Activated T-cell treated with anti-CD3 and anti-CD28 coated beads for 4 hours (primary cell): ENCODE measurements at places on chromosomes 2 and 18.

DNA sequence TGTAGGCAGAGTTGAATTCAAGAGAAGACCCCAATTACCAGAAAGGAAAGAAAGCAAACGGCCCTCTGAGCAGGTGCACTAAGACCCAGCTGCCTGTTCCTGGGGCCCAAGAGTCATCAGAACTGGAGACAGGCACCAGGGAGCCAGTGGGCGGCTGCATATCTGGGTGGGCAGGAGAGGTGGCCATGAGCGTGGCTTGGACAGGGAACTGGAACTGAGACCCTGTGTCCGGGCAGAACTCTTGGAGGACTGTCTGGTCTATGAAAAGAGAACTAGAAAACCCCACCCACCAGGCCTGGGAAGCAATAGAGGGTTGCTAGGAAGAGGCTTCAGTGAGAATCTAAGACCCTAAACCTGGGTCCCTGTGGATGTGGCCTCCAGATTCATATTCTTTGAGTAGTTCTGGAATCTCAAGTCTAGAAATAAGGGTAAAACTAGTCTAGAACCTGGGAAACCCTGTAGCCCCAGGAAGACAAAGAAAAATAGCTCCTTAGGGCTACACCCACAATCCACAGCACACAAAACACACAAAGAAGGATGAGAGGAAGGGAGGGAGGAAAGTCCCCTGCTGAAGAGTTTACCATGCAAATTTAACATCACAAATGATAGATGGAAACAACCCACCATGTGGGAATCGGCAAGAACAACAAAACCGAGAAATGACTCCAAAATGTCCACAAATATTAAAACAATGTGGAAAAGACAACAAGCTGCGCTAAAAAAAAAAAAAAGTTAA lies 147.0 kb downstream of the HDAC4 start:
- no peak for DNase-seq

GRCh38 chr2:170013802-170014551 lies 164.0 kb upstream of the MYO3B start:
- no peak for DNase-seq

GRCh38 chr2:240461471-240462072 lies 26.1 kb downstream of the GPC1 start:
- DNase-seq = no peak

DNA sequence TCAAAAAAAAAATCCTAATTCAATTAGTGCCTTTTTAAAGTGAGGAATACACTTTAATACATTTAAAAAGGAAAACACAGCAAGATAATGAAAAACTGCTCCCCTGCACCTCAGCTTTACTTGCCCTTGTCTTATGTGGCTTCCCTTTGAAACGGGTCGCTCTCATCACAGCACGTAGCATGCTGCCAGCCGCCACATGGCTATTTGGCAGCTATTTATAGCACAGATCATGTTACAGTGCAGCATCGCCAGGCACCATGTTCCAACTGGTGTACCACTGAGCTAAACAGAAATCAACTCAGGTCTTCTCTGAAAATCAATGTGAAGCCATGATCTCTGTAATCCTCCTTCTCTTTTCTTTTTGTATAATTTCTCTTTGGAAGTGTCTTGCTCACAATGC lies 65.1 kb downstream of the TMEM182 start:
- DNase-seq = no peak

DNA sequence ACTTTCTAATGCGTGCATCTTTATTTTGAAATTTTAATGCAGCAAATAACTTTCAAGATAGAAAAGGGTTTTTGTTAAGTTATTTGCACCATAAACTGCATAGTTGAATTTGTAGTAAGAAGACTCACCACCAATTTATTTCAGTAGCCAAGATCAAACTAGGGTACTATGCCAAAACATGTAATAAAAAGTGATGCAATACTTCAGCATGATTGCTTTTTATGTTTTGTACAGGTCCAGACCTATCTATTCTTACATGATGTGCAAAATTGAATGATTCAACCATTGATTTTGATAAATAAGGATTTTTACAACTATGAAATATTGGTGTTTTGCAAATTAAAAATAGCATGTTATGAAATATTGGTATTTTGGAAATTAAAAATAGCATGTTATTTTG lies 26.7 kb downstream of the AGPS start:
- no peak for DNase-seq

- no peak for DNase-seq
These were observed 631.7 kb downstream of the LRP1B start for GRCh38 chr2:141499123-141499522.

GRCh38 chr2:9420495-9420894 lies 2.8 kb downstream of the ITGB1BP1 start:
- DNase-seq = no peak

DNA sequence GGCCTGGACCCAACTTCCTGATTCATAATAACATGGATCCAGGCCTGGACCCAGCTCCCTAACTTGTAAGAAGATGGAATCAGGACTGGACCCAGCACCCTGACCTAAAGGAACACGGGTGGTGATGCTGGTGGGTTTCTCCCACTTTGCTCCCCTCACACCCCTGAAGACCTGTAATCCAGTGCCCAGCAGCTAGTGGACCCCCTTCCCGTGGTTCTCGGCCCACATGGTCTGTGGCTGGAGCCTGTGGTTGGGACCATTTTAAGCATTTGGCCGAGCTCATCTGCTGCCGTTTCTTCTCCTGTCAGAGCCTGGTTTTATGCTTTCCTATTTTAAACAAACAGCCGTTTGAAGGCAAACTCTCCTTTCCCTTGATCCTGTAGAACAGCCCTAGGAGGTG lies 232.8 kb downstream of the EIPR1 start:
- no peak for DNase-seq

DNA sequence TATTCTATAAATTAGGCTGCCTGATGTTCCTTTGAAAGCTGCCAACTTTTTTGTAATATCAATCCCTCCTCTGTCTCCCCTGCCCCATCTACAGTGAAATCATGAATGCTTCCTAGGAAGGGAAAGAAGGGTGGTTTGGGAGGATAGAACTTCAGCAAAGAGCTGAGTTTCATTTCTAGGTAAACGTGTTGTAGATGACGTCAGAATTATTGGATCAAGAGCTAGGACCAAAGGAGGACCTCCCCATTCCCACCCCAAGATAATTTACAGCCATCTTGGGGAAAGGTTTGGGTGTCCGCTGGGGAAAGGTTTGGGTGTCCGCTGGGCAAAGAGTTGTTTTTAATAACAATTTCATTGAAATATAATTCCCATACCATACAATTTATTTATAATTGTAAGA lies 11.2 kb upstream of the ANKRD53 start:
- DNase-seq = no peak

DNA sequence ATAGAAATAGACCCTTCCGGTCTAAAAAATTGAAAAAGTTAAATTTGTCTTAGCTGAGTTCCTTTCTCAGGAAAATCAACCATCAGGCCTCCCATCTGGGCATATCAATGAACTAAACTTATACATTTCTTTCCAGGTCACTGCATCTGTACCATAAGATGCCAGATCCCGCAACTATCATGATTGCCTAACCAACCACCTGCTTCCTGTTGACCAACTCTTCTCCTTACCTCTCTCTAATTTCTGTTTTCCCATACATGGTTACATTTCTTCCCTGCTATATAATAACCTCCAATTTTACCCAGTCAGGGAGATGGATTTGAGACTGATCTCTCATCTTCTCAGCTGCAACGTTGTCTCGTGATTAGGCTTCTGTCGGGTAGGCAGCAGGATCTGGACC lies 228.7 kb downstream of the FSIP2 start:
- no peak for DNase-seq

DNA sequence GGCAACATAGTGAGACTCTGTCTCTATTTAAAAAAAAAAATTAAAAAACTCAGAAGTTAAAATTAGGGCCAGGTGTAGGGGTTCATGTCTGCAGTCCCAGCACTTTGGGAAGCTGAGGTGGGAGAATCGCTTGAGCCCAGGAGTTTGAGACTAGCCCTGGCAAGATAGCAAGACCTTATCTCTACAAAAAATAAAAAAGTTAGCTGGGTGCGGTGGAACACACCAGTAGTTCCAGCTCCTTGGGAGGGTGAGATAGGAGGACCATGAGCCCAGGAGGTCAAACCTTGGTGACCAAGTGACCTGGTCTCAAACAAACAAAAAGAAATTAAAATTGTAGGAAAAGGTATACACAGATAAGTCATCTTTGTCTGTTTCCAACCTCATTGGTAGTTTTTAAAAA lies 11.3 kb downstream of the TTLL4 start:
- DNase-seq = no peak

- DNase-seq = no peak
These were observed 347.7 kb downstream of the LPIN1 start for GRCh38 chr2:12094134-12094533.

GRCh38 chr2:192809173-192809572 lies 614.4 kb upstream of the TMEFF2 start:
- no peak for DNase-seq

DNA sequence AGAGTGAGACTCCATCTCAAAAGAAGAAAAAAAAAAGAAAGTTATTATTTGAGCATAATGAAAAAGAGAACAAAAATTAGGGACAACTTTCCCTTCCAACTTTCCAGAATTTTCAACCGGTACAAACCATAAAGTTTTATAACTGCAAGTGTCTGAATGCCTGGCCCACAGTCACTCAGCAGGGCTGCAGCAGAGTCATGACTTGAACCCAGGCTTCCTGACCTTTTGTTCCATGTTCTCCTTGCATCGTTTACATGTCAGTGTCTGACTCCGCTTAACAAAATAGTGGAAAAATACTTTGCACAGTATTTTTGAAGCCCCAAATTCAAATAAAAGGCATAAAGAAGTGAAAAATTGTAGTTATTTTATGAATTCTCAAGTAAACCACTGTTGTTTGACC lies 82.7 kb downstream of the LTBP1 start:
- DNase-seq = no peak

DNA sequence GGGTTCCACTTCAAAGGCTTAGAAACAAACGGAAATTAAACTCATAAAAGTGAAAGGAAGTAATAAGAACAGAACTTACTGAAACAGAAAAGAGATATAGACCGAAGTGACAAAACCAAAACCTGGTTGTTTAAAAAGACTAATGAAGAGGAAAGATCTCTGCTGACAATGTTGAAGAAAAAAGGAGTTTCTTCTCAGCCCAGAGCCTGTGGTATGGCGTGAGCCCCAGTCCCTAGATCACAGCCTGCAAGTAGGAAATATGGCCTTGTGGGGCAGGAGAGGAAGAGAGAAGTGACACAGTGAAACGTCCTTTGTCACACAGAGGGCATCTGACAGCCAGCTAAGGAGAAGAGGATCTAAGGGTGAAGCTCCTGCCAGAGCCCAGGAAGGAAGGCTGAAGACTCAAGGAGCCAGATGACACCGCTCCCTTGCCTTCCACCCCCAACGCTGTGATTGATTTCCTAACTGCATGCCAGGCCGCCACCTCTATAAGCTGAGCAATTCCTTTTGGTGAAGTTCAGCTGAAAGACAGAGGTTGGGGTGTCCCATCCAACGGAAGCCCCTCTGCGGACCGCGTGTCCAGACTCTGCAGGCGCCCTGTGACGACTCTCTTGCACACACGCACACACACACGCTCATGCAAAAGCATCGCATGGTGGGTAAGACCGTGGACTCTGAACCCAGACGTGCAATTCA lies 141.1 kb downstream of the HDAC4 start:
- no peak for DNase-seq

- DNase-seq = no peak
These were observed 46.5 kb downstream of the ATIC start for GRCh38 chr2:215358312-215358845.

DNA sequence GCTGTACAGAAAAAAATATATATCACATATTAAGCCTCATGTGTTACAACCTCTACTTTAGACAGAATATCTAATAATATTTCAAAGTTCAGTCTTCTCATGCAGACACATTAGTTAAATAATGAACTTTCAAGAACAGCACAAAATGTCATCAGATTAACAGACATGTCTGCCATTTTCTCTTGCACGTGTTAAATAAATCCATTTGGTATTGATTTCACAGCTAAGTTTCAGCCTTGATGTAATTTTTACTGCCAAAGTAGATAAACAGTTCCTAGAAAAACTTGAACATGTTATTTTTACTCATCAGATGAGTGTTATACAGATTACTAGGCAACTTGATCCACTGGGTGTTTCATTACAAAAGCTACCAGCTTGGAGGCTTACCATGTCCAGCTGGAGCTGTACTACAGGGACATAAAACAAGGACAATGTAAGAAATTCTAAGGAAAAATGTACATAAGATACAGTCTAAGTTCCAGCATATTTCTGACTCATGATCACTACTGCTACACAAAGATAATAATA lies 290.7 kb upstream of the DDX18 start:
- DNase-seq = no peak

- no peak for DNase-seq
These were observed 66.9 kb downstream of the CIB4 start for GRCh38 chr2:26574066-26574899.

DNA sequence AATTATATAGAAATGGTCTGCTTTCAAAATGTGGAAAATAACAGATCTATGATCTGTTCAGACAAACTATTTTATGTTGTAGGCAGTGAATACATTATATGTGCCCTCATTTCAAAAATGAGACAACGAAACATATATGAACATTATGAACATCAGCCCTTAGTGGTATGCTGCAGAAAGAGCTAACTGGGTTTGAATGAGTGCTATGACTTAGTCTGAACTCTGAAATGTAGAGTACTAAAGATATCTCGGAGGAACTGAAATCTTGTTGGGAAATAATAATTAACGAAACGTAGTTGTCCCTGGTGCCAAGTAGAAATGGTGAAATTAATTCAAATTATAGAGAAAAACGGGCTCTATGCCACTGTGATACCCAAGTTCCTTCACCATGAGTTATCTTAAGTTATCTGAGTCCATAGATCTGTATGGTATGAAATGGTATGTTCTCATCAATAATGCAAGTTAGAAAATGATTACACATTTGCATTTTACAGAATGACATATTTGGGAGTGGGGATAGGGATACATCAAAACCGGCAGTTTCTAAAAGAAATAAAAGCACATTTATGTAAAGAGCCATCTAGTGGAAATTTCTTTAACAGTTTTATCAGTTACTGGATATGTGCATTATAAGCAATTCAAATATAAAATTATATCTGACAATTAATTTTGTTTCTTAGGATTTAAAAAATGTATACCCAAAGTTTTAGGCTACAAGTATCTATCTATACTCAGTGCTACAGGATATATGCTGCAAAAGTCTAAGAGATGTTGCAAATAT lies 26.7 kb downstream of the STARD6 start:
- no peak for DNase-seq

DNA sequence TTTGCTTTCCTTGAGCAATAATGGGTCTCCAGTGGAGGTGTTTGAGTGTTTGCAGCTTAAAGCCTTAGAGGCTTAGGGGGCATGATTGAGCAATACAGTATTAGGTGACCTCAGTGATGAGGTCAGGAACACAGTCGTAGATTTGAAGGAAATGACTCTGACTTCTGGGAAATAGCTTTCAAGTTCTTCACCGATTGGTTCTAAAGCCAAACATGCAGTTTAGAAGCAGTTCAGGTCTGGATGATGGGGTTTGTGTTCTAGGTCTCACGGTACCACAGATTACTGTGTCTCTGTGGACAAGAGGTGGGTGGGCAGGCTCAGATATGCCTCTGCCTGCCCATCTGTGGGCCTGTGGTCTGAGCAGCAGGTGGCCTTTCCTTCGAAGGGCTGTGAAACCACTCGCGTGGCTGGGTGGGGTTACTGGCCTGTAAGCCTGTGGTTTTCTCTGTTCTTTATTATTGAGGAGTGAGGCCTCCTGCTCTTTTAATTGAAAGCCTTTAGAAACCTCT lies 7.8 kb downstream of the MTHFD2 start:
- no peak for DNase-seq

- no peak for DNase-seq
These were observed 1.4 kb downstream of the DES start for GRCh38 chr2:219419331-219420197.

- no peak for DNase-seq
These were observed 54.0 kb upstream of the REL start for GRCh38 chr2:60827369-60827768.

- DNase-seq = no peak
These were observed 185.5 kb upstream of the SETBP1 start for GRCh38 chr18:44495151-44495550.
